ENCODE measurements at places on chromosomes 16 and 17.

GRCh38 chr16:87178177-87178863 lies 138.9 kb downstream of the C16orf95 start:
- DNase-seq: no peak

- DNase-seq: no peak
Observed at GRCh38 chr16:28837672-28838557, 8.2 kb downstream of the TUFM start.

- no peak for DNase-seq
Observed at GRCh38 chr17:19344311-19345066, 18.0 kb downstream of the B9D1 start.

- no peak for DNase-seq
Observed at GRCh38 chr16:24499193-24499814, 40.1 kb upstream of the RBBP6 start.

GRCh38 chr17:40922239-40922638 lies 15.2 kb downstream of the KRT23 start:
- no peak for DNase-seq

- DNase-seq: no peak
Observed at GRCh38 chr17:12605222-12605621, 60.5 kb upstream of the MYOCD start.

DNA sequence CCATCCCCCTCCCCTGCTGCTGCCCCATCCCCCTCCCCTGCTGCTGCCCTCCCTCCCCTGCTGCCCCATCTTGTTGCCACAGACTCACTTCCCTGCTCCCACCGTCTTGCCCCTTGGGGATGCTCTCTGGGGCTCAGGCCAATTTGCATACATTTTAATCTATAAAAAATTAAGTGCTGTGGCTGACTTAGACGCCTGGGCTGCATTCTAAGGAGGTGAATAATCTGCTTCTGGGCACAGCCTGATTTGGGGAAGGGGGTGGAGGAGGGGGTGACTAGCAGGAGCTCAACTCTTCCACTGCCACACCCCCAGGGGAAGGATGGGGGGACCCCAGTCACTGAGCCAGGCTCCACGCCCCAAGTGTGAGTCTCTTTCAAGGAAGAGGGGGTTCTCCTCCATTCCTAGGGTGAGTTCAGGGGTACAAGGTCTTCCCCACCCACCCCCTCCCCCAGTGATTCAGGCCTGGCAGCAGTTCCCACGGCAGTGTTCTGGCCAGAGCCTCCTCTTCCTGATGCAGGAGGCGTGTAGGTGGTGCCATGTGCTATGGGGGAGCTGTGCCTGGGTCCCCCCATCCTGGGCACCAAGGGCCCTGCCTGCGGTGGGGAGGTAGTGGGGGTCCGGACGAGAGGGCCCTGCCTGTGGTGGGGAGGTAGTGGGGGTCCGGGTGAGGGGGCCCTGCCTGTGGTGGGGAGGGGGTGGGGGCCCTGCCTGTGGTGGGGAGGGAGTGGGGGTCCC lies 5.0 kb downstream of the DPH1 start:
- DNase-seq: no peak

DNA sequence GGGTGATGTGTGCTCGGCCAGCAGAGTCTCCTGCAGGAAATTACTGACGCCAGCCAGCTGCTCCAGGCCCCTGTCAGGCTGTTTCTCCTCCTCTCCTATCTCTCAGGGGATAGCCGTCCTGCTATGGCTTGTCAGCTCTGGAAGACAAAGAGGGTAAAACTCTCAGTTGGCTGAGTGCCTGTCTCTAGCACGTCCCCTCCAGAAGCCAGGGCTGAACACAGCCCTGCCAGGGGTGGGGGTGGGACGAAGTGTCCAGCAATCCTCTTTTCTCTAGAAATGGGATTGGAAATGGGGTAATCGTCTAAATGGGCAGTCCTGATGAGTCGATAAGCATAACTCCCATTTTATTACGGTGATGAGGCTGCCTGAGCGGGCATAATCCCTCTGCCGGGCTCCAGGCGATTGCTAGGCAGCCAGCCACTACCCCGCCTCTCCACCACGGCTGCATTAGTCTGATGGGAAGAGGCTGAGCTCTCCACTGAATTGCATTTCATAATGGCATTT lies 89.1 kb upstream of the GNAO1 start:
- no peak for DNase-seq

- DNase-seq: peak; percentile 86
Observed at GRCh38 chr17:64505340-64506200, 519 bp downstream of the DDX5 start.

DNA sequence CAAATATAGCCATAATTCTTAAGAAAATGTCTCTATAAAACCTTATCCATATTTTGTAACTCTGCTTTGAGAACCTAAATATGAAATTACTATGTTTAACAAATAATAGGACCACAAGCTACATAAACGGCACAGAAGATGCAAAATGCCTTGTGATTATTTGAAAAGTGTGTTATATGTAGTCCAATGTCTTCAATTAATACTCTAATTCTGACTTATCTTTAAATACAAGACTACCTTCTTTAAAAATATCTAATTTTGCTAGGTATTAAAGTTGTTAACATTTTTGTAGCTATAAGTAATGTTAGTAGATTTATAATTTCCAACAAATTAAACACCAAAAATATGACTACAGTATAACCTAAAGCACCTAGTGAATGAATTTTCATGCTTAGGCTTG lies 17.0 kb downstream of the PSMD12 start:
- no peak for DNase-seq

DNA sequence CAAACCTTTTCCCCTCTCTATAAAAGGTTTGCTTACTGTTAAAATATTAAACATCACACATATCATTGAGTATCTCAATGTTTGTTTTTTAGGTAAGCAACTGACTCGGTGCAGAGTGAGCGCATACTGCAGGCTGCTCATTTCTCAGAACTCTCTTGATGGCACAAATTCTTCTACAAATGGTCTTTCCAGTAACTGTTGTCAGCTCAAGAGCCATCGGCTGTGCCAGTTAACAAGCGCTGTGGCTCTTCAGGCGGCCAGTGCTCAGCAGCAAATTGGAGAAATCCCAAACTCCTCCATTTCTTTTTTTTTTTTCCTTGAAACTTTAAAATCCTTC lies 8.6 kb downstream of the ABCA3 start:
- no peak for DNase-seq

GRCh38 chr17:38867179-38867967 lies 2.5 kb upstream of the LASP1 start:
- peak; percentile 79 for DNase-seq

- no peak for DNase-seq
Observed at GRCh38 chr16:28145796-28146195, 66.0 kb downstream of the XPO6 start.

GRCh38 chr16:85363881-85364280 lies 249.2 kb upstream of the GSE1 start:
- no peak for DNase-seq

- no peak for DNase-seq
Observed at GRCh38 chr16:58563775-58564174, 48.5 kb downstream of the SETD6 start.

DNA sequence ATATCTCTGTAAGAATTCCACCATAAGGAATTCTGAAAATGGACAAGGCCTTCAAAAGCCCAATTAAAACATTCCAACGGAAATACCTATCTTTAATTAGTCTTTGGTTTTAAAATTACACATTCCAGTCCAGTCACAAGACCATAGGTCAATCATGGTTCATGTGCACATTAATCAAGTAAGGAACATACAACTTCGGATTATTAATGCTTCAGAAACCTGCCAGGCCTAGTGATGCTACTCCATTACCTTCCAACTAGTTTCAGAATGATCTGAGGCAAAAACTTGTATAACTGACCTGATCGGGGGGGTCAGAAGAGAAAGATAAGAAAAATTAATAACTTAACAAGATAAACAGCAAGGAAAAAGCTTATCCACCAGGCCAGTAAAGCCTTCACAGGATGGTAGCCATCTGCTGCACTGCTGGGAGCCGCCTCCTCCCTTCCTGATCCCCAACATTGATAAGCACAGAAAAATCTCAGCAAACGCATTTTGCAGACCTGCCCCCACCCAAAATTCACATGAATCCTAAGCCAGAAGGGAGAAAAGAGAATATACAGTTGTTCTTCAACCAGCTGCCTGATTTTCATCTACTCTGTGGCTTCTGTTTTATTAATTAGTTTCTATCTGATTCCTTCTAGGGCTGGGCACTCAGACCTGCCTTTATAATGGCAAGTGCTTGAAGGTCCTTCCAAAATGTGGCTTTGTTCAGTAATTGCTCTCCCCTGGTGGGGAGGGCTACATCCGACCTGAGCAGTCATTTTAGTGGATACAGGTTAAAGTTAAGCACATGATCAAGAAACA lies 6.0 kb downstream of the SDR42E1 start:
- DNase-seq: no peak

- DNase-seq: no peak
Observed at GRCh38 chr17:19546289-19547065, 12.8 kb downstream of the SLC47A1 start.

- DNase-seq: peak; percentile 45
Observed at GRCh38 chr16:2194852-2195321, 1.5 kb downstream of the CASKIN1 start.

GRCh38 chr17:1629504-1630310 lies 1.1 kb upstream of the SLC43A2 start:
- peak; percentile 79 for DNase-seq

DNA sequence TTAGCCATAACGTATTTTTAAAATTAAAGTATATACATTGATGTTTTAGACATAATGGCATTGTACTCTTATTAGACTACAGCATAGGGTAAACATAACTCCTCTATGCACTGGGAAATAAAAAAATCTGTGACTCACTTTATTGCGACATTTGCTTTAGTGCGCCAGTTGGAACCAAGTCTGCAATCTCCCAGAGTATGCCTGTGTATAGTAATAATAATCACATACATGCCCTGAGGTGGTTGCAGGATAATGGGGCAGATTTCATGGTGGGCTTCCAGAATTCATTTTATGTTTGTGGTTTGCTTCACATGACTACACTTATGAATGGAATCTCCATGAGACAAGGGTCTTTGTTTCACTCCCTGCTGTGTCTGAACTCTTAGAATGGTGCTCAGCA lies 66.9 kb upstream of the N4BP1 start:
- DNase-seq: no peak

DNA sequence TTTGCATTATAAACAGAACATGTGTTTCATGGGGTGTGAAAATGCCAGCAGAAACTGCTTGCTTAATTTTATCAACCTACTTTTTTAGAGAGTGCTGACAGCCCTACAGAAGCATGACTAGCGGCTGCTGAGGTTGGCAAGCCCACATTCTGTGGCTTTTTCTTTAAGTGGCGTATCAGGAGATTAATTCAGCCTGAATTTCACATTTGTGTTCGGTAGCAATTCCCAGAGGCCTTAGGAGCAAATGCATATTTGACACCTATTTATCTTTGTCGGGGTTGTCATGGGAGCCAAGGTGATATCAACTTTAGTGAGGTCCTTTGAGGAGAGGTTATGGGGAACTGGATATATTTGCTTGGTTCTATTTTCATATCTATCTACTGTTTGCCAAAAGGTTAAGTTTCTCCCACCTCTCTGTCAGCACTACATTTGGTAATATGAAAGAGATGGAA lies 140.9 kb downstream of the KCNJ2 start:
- no peak for DNase-seq

- no peak for DNase-seq
Observed at GRCh38 chr17:49901460-49902331, 53.8 kb upstream of the TAC4 start.

- no peak for DNase-seq
Observed at GRCh38 chr16:17251496-17251895, 219.3 kb downstream of the XYLT1 start.

DNA sequence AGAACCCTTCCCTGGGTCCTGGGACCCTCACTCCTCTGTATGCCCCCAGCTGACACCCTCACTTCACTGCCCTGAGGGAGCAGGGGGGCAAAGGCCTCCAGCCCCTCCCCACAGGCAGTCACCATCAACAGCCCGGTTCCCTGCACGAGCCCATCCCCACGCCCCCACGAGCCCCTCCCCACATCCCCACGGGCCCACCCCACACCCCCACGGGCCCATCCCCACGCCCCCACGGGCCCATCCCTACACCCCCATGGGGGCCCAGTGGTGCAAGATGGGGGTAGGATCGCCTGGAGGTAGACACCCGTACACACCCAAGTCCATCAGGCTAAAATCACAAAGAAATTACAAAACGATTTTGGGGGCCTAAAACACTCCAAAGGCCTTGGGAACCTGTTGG lies 42.3 kb downstream of the LMF1 start:
- no peak for DNase-seq

GRCh38 chr17:227078-227945 lies 45.9 kb upstream of the DOC2B start:
- no peak for DNase-seq

DNA sequence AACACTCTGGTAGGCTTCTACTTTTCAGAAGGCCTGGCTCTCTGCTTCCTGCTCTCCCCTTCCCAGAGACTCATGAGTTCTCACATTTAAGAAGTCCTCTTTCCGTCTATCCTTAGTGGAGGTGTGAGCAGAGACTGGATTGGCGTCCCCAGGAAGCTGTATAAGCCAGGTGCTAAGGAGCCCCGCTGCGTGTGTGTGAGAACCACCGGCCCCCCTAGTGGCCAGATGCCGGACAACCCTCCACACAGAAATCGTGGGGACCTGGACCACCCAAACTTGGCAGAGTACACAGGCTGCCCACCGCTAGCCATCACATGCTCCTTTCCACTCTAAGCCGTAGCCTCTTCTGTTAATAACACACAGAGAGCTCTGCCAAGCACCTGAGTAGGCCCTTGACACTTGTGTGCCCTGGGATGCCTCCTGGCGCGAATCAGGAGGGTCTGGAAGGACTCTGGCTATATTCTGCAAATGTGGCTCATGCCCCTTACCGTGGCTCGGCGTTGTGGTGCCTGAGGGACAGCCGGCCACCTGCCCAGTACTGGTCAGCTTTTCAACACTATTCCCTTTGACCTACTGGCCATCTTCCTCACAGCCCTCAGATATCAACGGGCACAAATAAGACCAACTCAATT lies 13.9 kb downstream of the CYB5D2 start:
- no peak for DNase-seq

- no peak for DNase-seq
Observed at GRCh38 chr17:65455154-65455971, 106.1 kb downstream of the AXIN2 start.

- DNase-seq: no peak
Observed at GRCh38 chr16:27780468-27781194, 230.7 kb downstream of the KATNIP start.

DNA sequence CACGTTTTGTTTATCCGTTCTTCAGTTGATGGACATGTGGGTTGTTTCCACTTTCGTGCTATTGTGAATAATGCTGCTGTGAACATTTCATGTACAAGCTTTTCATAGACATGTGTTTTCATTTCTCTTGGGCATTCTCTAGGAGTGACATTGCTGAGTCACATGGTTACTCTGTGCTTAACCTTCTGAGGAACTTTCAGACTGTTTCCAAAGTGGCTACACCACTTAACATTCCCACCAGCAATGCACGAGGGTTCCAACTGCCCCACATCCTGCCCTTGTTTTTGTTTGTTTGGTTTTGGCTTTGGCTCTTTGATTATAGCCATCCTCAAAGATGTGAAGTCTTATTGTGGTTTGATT lies 14.2 kb upstream of the PEMT start:
- no peak for DNase-seq

DNA sequence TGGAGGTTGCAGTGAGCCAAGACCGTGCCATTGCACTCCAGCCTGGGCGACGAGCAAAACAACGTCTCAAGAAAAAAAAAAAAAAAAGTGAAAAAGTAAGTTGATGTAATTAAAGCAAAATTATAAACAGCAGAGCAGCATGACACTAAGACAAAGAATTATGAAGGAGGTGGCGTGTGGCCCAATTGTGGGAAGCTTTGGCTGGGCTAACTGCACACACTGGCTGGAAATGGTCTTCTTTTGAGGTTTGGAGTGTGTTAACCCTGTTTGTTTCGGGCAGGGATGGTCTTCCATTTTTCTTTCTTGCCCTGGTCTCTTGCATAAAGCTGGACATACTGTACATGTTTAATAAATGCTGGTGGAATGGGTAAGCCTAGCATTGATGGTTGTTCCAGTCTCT lies 54.8 kb downstream of the RAP1GAP2 start:
- DNase-seq: no peak

Data from stimulated activated CD4-positive, alpha-beta T cell treated with anti-CD3 and anti-CD28 coated beads, Interleukin-1b, Interleukin-23, amount 100 ng/mL, for 48 hours (primary cell).